CD4-positive, CD25-positive, alpha-beta regulatory T cell (primary cell): ENCODE measurements at places on chromosomes 4 and X.

DNA sequence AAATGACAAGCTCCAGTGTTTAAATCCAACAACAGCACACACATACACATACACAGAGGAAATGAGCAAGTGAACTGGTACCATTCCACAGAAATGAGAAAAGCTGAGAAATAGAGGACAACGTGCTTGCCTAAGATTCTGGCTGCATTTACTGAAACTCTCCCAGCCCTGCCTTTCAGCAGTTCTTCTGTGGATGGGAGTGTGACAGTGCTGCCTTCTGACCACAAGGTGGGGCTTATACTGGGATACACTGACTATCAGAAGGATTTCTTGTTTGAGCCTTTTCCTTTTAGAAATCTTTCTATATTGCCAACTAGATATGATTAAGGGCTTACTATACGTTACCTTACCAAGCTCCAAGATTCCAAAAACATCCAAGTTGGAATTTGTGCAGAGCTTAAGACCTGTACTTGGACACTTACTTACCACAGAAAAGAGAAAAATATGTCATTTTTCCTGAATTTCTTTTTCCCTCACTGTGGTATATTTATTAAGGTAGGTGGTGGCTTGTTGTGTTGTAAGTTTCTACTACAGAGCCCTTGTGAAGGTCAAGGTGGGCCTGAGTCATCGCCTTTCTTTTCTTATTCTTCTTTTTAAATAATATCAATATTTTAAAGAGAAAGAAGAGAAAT lies 10.7 kb upstream of the CXCL8 start:
- H3K4me3 ChIP-seq: no peak overlapping the region
- H3K27me3 ChIP-seq: no peaks in the 10 kb centered on the region
- no peak for DNase-seq

- H3K27ac ChIP-seq: no peak overlapping the region
- H3K4me1 ChIP-seq: no peaks in the 10 kb centered on the region
- H3K36me3 ChIP-seq: no peaks in the 10 kb centered on the region
Measured at GRCh38 chr4:654503-654845, 19.6 kb downstream of the ATP5ME start.

GRCh38 chr4:98728433-98728832 lies 70.0 kb upstream of the TSPAN5 start:
- no peaks in the 10 kb centered on the region for H3K27me3 ChIP-seq
- H3K27ac ChIP-seq: no peak overlapping the region
- peaks cover 3% of the 10 kb centered on the region for H3K4me1 ChIP-seq
- no peak overlapping the region for H3K4me3 ChIP-seq
- DNase-seq: no peak

- peaks cover 2% of the 10 kb centered on the region for H3K27me3 ChIP-seq
- H3K36me3 ChIP-seq: no peaks in the 10 kb centered on the region
- no peaks in the 10 kb centered on the region for H3K4me1 ChIP-seq
- no peak overlapping the region for H3K27ac ChIP-seq
- DNase-seq: no peak
- H3K4me3 ChIP-seq: no peak overlapping the region
Measured at GRCh38 chr4:82679531-82679930, 117.7 kb upstream of the TMEM150C start.

- no peaks in the 10 kb centered on the region for H3K36me3 ChIP-seq
- no peaks in the 10 kb centered on the region for H3K27me3 ChIP-seq
- no peak overlapping the region for H3K4me3 ChIP-seq
- no peak for DNase-seq
Measured at GRCh38 chr4:181018913-181019312, 1224.3 kb upstream of the TENM3 start.

GRCh38 chr4:35725131-35725530 lies 519.2 kb downstream of the ARAP2 start:
- H3K36me3 ChIP-seq: no peaks in the 10 kb centered on the region
- H3K4me1 ChIP-seq: no peaks in the 10 kb centered on the region

DNA sequence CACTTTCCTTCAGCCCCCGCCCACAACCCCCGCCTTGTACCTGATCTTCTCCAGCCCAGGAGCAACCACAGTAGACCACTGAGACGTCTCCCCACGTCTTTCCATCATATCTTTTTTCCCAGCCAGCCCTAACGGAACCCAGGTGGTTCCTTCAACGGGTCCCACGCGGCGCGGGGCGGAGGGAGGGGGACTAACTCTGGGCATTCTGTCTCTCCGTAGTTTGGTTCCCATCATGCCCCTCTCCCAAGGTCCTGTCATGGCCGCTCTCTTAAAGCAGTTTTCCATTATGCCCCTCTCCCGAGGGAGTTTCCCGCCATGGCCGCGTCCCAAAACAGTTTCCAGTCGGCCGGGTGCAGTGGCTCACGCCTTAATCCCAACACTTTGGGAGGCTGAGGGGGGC lies 21.5 kb upstream of the TBL1X start:
- no peak overlapping the region for H3K4me3 ChIP-seq
- no peaks in the 10 kb centered on the region for H3K36me3 ChIP-seq
- DNase-seq: no peak
- H3K4me1 ChIP-seq: no peaks in the 10 kb centered on the region

GRCh38 chr4:101065935-101066485 lies 281.3 kb downstream of the PPP3CA start:
- H3K4me1 ChIP-seq: no peaks in the 10 kb centered on the region
- H3K4me3 ChIP-seq: no peak overlapping the region
- H3K27me3 ChIP-seq: no peaks in the 10 kb centered on the region
- H3K36me3 ChIP-seq: peaks cover 4% of the 10 kb centered on the region

GRCh38 chrX:115322375-115322774 lies 32.9 kb downstream of the LUZP4 start:
- H3K27me3 ChIP-seq: no peaks in the 10 kb centered on the region
- H3K4me3 ChIP-seq: no peak overlapping the region
- no peaks in the 10 kb centered on the region for H3K36me3 ChIP-seq
- DNase-seq: no peak
- no peak overlapping the region for H3K27ac ChIP-seq
- no peaks in the 10 kb centered on the region for H3K4me1 ChIP-seq

DNA sequence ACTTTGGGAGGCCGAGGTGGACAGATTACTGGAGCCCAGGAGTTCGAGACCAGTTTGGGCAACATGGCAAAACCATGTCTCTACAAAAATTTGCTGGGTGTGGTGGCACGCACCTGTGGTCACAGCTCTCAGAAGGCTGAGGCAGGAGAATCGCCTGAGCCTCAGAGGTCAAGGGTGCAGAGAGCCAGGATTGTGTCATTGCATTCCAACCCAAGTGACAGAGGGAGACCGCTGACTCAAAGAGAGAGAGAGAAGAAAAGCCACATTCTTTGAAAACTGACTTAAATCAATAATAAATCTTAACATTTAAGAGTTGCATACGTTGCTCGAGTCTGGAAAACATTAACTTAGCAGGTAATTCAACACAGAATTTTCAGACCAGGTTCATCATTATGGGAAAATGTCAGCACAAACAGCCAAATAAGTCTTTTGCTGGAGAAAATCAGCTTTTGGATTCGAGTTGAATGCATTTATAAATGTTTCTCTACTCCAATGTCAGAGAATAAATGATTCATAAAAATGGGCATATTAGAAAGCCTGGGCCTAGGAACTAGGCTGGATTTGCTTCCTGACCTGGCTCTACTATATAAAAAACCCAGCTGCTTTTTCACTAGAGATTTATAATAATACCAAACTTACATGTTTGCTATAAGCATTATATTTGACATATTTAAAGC lies 68.3 kb upstream of the RBPJ start:
- H3K27ac ChIP-seq: no peak overlapping the region
- no peaks in the 10 kb centered on the region for H3K36me3 ChIP-seq
- no peaks in the 10 kb centered on the region for H3K4me1 ChIP-seq
- no peaks in the 10 kb centered on the region for H3K27me3 ChIP-seq
- H3K4me3 ChIP-seq: no peak overlapping the region

- no peaks in the 10 kb centered on the region for H3K27me3 ChIP-seq
- no peak overlapping the region for H3K4me3 ChIP-seq
- H3K27ac ChIP-seq: no peak overlapping the region
- H3K4me1 ChIP-seq: no peaks in the 10 kb centered on the region
Measured at GRCh38 chrX:112008724-112009123, 73.9 kb downstream of the TRPC5 start.
